Osteocyte (in vitro differentiated cells): ENCODE measurements at places on chromosomes 11 and 22. TPM values are rescaled to one million over a fixed set of nuclear protein-coding genes. Genes with fewer than 3 reads are reported as not detected.

DNA sequence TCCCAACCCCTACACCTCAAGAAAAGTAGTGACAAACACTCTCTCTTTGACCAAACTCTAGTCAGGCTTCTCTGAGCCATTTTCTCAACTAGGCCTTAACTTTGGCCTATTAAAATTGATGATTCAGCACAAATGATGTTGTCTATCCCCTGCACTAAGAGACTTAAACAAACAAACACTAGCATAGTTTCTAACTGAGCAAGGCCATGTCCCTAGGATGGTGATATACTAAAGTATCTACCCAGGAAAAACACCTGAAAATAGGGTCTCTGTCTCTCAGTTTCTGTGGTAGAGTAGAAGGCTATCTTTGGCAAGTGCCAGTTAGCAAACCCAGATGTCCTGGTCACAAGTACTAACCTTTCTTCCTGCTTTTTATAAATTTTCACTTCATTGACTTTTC lies 219.7 kb upstream of the ANO3 start:
- DNase-seq, result no peak

DNA sequence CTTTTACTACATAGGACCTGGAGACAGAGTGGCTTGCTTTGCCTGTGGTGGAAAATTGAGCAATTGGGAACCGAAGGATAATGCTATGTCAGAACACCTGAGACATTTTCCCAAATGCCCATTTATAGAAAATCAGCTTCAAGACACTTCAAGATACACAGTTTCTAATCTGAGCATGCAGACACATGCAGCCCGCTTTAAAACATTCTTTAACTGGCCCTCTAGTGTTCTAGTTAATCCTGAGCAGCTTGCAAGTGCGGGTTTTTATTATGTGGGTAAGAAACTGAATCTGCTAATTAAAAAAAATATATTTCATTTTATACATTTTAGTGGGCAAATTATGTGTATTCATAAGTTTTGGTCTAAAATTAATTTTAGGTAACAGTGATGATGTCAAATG lies 7.8 kb downstream of the BIRC3 start:
- no peak for DNase-seq

GRCh38 chr11:75820645-75821044 lies 5.6 kb downstream of the UVRAG start:
- no peak for DNase-seq

GRCh38 chr11:24386546-24387397 lies 110.1 kb upstream of the LUZP2 start:
- DNase-seq, result no peak

NPAS4 gene
- 0.11 and 0.18 TPM in 2 replicates for total RNA-seq

DNA sequence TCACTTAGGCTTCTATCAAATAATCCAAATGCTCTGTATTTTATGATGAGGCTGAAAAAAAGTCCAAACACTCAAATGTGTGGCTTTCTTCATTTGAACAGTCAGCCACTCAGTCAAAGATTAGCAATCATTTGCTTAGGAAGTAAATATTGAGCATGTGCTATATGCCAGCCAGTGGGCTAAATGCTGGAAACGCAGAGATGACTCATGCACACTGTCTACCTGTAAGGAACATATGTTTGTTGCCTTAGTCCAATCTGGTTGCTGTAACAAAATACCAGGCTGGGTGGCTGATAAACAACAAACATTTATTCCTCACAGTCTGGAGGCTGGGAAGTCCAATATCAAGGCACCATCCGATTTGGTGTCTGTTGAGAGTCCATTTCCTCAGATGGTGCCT lies 617.3 kb downstream of the NTM start:
- DNase-seq, result no peak

DNA sequence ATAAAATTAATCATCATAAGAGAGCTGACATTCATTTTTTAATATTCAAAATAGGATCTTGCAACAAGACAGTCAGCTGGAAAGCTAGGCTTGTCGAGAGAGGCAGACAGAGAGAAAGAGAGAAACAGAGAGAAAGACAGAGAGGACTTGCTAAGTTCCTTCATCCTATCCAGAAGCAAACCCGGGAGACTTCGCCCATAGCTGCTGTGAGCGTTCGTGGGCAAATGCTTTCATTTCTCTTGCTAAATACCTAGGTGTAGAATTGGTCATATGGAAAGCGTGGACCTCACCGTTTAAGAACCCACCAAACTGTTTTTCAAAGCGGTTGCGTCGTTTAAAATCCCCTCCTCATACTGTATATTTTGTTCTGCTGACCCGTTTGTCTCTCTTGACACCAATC lies 25.3 kb upstream of the KRTAP5-6 start:
- no peak for DNase-seq

DNA sequence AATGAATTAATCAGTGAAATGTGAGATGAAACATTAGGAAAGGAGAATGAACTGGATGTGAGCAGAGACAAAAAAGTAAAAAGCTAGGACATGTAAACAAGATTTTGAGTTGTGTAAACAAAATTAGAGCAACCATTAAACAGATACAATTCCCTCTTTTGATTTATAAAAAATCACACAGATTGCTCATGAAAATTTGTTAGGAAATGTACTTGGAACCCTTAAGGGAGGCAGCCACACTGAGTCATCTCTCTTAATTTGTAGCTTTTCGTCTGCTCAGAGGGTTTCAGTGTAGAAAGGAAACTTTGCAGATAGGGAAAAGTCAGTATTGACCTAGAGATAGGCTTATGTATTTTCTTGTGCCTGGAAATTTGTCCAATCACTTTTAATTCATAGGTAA lies 49.6 kb upstream of the ME3 start:
- DNase-seq, result no peak

SLC5A4 gene
- total RNA-seq, result not detected in 2 replicates

DNA sequence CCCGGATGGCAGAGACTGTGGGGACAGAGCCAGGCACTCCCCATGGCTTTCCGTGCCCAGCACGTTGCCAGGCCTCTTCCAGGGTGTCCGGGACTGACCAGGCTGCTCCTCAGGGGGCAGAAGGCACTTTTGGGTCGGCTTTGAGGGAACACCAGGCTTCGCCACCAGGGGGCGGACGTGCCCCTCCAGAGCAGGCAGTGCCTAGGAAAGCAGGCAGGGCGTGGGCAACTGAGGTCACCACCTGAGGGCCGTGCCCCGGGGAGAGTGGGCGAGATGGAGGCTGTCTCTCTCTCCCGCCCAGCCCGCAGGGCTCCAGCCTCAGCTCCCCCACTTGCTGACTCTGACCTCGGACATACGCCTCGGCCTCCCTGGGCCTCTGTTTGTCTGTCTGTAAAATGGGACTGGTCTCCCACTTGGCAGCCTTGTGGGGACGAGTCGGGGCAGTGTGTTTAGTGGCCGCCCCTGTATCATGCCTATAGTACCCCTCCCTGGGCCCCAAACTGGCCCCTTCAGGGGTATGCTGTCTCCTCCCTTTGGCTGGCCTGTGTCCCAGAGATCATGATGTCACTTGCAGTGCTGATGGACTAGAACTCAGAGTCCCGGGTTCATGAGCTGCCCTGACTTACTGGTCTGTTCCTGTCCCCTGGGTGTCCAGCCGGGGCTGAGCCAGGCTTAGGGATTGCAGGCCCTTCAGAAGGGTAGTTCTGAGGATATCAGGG lies 4.4 kb upstream of the PRR5 start:
- peak; percentile 93 for DNase-seq

DNA sequence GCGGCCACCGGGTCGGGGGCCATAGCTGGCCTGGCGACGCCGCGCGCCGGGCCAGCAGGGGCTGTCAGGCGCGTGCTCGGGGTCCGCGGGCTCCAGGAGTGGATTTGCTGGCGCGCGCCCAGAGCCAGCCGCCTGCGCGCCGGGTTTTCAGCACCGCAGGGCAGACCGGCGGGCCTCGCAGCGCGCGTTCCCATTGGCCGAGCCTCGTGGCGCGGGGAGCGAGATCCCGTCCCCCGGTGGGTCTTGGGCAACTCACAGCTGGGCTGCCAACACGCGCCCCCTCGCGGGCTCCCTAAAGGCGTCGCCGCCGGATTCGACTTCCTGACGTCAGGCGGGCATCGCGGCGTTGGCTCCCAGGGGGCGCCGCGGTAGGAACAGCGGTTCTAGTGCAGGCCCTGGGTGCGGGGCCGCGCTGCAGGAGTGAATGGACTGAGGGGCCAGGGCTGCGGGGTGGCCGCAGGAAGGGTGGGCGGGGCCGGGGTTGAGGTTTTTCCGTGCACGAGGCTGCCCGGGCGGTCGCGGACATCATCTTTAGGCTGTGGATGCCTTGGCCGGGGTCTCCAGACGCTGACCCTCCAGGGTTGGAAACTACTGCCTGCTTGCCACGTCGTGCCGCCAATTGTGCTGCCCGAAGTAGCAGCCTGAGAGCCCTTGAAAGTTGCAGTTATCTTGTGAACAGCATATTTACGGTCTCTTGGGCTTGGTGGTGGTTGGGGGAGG lies at the start of gene FADS1:
Gene FADS1 (minus strand): TSS at position 268 of the 720 bp plus-strand sequence. CDS start 74 bp downstream, at position 194.
- DNase-seq, result peak; percentile 98

DNA sequence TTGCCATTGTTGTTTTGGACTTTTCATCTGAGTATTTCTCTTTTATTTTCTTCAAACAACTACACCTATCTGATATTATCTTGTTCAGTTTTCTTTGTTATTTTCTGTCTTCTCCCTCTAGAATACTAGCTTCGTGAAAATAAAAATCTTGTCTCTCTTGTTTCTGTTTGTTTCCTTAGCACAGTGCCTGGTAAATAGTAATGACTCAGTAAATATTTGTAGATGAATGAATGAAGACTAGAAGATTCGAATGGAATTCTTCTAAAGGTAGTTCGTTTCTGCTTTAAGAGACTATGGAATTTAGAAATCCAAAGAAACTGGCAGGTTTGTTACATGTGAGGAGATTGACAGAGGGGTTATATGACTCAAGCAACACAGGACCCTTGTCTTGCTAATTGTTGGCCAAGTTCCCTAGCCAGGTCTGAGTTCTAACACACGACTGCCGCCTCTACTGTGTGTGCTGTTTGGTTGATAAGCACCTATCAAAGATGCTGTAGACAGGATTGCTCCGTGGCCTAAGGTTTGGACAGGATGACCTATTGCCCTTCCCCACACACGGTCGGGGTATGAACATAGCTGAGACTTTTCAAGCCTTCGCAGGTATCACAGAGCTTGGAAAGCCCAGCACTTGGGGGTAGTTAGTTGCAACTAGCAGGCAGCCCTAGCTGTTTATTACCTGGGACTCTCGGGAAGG lies 831 bp upstream of the TMEM135 start:
- no peak for DNase-seq

DNA sequence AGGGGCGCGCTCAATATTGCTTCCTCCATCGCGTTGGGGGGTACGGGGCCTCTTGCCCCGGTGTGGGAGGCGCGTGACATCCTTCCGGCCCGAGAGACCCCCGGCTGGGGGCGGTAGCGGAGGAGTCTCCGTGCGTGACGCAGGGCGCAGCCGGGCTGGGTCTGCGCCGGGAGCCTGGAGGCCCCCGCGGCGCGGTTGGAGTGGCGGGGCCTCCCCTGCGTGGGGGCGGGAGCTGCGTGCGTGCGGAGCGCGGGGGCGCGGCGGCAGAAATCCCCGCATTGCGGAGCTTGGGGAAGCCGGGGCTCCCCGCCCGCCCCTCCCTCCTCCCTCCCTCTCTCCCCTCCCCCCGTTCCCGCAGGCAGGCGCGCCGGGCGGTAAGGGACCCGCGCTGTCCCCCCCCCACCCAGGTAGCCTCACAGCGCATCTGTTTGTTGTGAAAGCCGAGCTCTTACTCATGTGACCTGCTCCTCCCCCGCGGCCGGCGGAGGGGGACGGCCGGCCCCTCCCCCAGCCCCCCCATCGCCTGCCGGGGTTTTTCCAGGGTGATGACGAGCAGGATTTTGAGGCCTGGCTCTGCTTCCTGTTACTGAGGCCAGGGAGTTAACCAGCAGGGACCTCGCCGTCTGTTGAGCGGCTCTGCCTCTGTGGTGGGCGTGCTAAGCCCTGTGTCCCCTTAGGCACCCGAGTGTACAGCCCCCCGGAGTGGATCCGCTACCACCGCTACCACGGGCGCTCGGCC lies 1.6 kb downstream of the PIM3 start:
- no peak for DNase-seq

- no peak for DNase-seq
These were observed 16.1 kb downstream of the LRP5 start for GRCh38 chr11:68328374-68329091.

XKR3 gene
- not detected in 2 replicates for total RNA-seq

GRCh38 chr11:122235615-122236014 lies 119.6 kb upstream of the BLID start:
- DNase-seq, result no peak

GRCh38 chr11:117759305-117759704 lies 37.7 kb downstream of the DSCAML1 start:
- DNase-seq, result no peak

DNA sequence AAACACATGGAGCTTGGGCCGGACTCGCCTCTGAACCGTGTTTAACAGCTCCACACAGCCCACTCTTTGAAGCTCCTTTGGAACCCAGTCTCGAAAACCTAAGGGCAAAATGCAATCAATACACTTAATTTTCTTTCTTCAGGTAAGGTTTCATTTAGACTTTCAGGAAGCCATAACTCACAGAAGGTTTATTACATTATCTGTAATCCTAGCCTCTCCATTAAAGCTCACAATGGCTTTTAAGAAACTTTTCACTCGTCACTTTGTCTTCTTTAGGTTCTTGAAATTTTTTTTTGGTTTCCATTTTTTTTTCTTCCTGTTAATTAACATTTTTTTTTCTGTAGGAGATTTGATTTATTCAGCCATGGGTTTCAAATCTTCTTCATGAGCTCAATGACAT lies 91.3 kb downstream of the ARL14EP start:
- no peak for DNase-seq

GRCh38 chr11:116876656-116877055 lies 39.2 kb upstream of the APOA1 start:
- no peak for DNase-seq

RFPL3 gene
- not detected in 2 replicates for total RNA-seq

DNA sequence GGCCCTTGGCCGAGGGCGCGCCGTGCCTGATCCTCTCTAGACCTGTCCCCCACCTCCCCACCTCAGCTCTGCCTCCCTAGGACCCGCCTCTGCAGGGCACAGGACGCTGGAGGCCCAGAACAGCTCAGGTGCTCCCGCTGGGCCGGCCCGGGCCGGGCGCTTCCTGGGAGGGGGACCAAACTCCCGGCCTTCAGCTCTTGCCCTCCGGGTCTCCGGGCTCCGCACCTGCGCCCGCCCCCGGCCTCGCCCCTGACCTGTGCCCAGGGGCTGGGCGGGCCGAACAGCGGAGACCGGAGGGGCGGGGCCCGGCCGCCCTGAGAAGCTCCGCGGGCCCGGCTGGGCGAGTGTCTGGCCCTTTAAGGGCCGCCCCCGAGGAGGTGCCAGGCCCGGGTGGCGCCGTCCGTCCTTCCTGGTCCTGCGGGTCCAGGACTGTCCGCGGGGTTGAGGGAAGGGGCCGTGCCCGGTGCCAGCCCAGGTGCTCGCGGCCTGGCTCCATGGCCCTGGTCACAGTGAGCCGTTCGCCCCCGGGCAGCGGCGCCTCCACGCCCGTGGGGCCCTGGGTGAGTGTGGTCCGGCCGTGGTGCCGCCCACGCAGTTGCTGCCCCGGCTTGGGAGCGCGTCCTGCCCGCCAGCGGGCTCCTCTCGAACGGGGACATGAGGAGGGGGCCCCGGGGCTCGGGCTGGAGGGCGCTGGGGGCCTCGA lies at the start of gene SSH3:
Gene SSH3 (plus strand): TSS at position 399 of the 703 bp plus-strand sequence. CDS start 96 bp downstream, at position 495.
- no peak for DNase-seq
